HEK293T (cell line): ENCODE measurements at places on chromosomes 11 and 22.

GRCh38 chr11:68002938-68003845 lies 705 bp downstream of the UNC93B1 start:
- peak; percentile 28 for DNase-seq

DNA sequence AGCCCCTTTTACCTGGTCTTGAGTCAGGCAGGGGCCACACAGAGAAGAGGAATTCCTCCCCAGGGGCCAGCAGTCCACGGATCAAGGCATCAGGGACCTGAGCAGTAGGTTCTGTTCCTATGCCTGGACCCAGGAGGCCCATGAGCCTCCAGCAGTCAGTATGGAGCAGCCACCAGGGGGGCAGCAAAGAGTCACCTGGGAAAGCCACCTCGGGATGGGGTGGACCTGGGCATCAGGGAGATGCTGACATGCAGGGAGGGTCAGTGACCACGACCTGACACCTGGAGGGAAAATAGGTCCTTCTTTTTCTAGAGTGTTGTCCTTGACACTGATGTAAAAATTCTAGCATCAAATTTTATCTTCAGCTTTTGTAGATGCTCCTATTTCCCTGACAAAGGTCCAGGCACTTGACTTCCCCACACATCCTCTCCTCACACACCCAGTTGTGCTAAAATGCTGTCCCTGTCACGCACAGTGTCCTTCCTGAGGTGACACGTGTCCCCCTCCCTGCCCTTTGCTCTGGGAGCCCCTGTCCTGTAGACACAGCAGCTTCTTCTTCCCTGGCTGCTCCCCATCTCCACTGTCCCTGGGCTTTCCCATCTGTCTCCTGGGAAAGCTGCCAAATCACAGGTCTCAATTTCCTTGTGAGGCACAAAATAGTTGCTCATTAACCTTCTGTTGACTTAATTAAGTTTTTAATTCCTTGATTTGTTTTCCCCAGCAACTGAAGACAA lies 70.0 kb upstream of the IGLL5 start:
- DNase-seq: no peak

DNA sequence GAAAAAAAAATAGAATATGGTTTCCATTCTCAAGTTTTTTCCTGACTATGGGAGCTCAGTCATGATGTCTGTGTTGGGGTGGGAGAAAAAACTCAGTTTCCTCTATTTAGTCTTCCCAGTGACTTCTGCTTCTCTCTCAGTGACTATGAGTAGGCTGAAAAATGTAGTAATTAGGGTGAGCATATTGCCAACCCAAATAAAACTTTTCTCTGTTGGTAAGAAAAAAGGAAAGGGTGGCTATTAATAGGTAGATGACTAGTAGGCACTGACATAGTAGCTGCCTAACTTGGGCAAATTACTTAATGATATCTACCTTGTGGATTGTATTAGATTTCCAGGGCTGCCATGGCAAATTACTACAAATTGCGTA lies 34.2 kb upstream of the BIRC3 start:
- DNase-seq: no peak

- DNase-seq: no peak
Observed at GRCh38 chr22:50294319-50294656, 13.2 kb downstream of the PLXNB2 start.

DNA sequence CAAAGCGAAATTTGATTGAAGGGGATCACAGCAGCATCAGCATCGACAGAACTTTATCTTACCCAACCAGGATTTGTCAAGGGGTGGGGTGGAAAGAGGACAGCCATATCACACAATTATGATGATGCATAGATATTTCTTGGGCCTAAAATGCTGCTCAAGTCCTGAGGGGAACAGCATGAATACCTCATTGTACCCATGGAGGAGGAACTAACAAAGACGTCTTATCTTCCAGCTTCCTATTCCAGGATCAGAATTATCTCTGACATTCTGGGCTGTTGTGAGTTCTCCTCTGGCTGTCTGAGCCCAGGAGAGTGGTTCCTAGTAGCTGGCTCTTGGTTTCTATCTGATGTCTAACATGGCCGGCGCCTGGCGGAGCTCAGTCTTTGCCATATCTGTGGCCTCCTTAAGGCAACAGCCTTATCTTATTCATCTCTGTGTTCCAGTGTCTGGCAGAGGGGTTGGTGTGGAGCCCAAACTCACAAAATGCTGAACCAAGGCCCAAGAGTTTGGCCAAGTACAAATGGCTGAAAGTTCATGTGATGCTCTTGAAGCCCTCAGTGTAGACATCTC lies 68.2 kb upstream of the TIMP3 start:
- no peak for DNase-seq

DNA sequence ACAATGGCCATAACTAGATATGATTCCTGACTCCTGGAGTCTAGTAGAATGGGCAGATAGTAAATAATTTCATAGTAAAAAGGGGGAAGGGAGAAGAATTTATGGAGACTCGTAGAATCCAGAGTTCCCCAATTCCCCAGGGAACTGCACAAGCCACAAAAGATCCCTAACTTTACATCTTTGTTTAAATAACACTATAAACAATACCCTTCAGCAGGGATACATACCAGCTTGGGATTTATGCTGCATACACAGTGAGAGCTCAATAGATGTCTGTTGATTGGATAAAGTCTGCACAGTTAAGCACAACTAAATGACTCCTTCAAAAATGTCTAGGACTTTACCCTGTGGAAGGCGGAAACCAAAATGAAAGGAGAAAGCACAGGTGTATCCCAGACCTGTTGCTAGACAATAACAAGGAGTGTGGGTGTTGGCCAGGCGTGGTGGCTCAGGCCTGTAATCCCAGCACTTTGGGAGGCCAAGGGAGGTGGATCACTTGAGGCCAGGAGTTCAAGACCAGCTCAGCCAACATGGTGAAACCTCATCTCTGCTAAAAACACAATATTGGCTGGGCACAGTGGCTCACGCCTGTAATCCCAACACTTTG lies 6.8 kb downstream of the SLC35F2 start:
- DNase-seq: no peak

DNA sequence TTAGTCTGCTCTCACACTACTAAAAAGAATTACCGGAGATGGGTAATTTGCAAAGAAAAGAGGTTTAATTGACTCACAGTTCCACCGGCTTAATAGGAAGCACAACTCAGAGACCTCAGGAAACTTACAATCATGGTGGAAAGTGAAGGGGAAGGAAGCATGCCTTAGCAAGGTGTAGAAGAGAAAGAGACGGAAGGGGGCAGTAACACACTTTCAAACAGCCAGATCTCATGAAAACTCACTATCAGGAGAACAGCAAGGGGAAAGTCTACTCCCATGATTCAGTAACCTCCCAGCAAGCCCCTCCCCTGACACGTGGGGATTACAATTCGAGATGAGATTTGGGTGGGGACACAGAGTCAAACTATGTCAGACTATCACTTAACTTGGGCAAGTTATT lies 236.6 kb upstream of the ANO3 start:
- DNase-seq: no peak

DNA sequence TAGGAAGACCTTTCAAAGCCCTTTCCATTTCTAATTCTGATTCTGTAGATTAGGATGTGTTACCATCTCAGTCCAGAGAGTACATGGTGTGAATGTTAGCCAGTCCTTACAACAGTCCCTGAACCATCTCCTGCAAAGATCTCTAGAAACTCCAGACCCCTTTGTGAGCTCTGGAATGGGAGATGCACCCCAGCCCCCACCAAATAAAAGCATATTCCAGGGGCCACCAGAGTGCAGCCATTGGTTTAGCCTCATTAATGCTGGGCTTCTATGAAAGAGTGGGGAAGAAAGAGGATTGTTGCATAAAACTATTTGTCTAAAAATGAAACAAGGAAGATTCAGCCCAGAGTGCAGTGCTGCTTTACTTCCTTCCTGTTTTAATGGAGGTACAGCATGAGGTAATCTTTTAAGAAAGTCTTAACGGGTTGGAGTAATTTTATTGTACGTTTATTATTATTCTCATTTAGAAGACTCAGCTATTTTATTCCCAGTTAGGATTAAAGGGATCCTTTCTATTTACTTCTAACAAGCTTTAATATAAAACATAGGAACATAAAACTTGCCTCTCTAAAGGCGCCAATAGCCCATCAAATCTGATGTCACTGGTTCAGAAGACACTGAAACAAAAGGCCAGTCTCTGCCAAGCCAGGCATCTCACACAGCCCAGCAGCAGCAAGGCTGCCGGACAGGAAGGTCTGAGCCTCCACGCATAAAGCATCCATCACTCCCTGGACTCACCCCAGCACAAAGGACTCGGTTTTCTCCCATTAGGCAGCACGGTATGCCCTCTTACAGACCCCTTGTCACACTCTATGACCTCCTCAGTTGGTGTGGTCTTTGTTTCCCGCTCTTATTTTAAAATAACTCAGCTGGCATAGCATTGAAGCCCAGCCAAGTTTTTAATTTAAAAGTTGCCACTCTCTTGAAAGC lies 203.9 kb upstream of the BLID start:
- DNase-seq: no peak

- no peak for DNase-seq
Observed at GRCh38 chr22:28014211-28015045, 95.4 kb upstream of the PITPNB start.

- DNase-seq: no peak
Observed at GRCh38 chr11:28108958-28109357, 770 bp downstream of the METTL15 start.

- DNase-seq: no peak
Observed at GRCh38 chr11:95195831-95196230, 35.2 kb downstream of the SESN3 start.

DNA sequence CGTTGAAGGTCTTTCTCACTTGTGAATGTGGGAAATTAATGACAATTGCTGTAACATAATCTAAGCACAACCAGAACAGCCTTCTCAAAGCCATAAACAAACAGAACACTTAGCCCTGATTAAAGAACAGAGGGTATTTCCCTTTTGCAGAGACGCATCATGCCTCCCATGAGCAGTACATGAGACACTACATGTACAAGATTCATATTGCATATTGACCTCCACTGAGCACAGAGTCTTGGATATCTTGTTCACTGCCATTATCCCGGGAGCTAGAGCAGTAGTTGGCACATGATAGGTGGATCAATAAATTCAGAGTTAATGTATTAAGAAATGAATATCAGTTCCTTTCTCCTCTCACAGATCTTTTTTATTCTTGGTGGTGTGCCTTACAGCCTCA lies 1194.3 kb upstream of the TENM4 start:
- DNase-seq: no peak

DNA sequence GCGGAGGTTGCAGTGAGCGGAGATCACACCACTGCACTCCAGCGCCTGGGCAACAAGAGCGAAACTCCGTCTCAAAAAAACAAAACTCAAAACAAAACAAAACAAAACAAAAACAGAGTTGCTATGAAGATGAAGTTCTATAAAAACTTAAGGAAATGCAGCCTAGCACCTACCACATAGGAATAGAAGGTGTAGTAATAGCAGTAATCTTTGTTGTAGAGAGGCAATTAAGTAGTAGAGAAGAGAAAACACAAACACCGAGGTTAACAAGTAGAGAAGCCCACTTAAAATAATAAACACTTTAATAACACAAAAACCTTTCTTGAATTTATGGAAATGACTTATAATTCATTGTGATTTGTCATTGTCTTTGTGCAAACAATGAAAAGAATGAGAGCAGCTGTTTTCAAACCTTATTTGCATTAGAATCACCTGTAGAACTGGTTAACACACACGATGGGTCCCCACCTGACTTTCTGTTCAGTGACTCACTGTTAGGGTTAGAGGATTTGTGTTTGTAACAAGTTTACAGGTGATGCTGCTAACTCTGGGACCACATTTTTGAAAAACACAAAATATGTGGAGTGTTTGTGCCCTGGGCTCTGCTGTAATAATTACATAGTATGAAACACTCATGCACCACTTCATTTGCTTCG lies 43.1 kb downstream of the TYR start:
- no peak for DNase-seq

DNA sequence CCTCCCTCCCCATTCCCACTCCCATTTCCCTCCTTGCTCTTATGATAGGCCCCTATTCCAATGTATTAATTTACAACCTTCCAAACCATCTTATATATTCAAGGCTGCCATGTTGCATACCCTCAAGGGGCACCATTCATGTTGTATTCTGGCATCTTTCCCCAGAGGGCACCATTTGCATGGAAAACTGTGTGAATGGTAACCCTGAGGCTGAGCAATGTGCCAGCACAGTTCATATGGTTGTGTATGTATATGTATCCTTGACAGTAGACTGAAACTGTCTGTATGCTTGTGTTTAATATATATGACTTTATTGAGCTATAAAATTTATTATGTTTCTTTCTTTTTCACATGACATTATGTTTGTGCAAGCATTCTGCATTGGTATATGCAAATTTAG lies 7.3 kb downstream of the RASSF10 start:
- DNase-seq: no peak

DNA sequence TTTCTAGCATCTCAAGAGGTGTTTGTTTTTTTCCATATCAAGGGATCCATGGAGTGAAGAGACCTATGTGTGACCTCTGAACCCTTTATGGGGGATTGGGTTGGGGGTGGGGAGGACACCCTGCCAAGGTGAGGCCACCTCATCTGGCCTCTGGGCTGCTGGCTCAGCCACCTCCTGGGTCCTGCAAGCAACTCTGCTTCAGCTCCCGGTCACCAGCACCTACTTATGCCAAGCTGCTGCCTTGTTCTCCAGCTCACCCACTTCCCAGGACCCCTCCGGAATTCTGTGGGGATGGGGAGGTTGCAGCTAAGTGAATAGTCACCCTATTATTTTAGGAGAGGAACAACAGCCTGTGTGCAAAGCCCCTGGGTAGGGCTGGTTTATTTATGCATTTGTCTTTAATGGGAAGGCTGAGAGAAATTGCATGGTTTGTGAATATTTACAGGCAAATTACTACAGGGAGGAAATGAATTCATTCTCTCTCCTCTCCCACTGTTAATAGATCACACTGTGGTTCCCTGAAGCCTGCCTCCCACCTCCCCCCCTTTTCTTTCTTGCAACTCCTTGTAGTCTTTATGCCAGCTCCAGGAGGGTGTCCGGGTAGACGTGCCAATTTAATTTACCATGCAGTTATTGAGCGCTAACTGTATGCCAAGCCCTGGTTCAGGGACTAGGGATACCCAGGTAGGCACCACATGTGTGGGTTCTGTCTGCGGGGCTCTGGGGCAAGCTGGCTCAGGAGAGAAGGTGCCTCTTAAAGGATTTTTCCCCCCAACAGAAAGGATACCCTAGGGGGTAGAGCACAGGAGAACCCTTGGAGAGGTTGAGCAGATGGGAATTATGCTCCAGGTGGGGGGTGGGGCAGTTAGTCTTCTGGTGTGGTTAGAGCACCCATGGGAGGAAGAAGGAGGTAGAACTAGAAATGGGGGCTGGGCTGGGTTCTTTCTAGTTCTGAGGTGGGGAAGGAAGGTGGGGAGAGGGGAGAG lies 50.7 kb downstream of the TSPAN18 start:
- no peak for DNase-seq

GRCh38 chr11:125933030-125933813 lies 12.6 kb upstream of the VSIG10L2 start:
- no peak for DNase-seq

GRCh38 chr22:41636467-41636866 lies 15.4 kb downstream of the XRCC6 start:
- DNase-seq: no peak

GRCh38 chr11:65488273-65489034 lies 10.4 kb upstream of the MALAT1 start:
- DNase-seq: no peak
